ENCODE measurements at places on chromosomes 13 and 19. TPM values are rescaled to one million over a fixed set of nuclear protein-coding genes. Genes with fewer than 3 reads are reported as not detected.

- DNase-seq, result no peak
Measured at GRCh38 chr13:23042181-23042580, 138.6 kb upstream of the SGCG start.

GRCh38 chr13:39766464-39767158 is 111.1 kb downstream of the COG6 start:
- no peak for DNase-seq

DNA sequence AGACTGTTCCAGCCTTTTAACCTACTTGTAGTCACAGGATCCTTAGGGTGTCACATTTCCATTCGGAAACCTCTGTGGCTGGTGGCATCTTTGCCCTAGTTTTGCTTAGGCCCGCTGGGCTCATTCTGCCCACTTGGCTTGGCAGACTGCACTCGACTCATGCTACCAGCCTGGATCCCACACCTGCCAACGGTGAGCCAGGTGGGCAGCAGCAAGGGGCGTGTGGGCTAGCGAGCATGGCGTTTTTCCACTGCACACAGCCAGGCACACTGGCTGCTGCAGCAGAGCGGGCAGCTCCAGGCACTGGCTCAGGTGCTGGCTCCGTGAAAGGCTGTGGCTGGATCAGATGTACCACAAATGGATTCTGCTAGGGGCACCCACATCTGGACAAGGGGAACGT is 838.2 kb downstream of the SLITRK6 start:
- DNase-seq, result no peak

DNA sequence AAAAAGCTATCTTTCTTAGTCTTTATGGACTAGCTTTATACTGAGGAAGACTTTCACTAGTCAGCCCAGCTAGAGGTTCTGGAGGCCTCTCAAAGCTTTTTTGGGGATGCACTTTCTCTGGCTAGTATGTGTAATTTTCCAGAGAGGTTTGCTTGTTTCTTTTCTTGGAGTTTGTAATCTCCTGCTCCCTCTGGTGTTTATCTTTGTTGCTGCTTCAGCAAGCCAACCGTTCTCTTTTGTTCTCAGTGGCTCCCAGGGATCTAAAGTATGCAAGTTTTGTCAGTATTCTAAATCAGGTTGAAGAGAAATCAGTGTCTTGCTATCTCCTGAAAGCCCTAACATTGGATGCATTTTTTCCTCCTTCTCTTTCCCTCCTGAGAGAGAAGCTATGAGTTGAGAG is 121.1 kb upstream of the MYO16 start:
- DNase-seq, result no peak

The LILRB3 gene
- total RNA-seq, result 2.9 TPM

The BEST2 gene
- not detected for total RNA-seq
